Uterus (tissue), 4 donors: ENCODE measurements at places on chromosomes 16 and 17.

- H3K36me3 ChIP-seq: no peaks in the 10 kb centered on the region
- H3K27ac ChIP-seq: no peak overlapping the region
- no peaks in the 10 kb centered on the region for H3K27me3 ChIP-seq
- DNase-seq: no peak
Measured at GRCh38 chr17:42342242-42343008, 45.8 kb downstream of the STAT3 start.

GRCh38 chr16:87098976-87099720, 218.0 kb downstream of the C16orf95 start:
- H3K27ac ChIP-seq: no peak overlapping the region
- H3K4me1 ChIP-seq: no peaks in the 10 kb centered on the region
- no peak for DNase-seq
- no peaks in the 10 kb centered on the region for H3K27me3 ChIP-seq
- H3K4me3 ChIP-seq: no peak overlapping the region

DNA sequence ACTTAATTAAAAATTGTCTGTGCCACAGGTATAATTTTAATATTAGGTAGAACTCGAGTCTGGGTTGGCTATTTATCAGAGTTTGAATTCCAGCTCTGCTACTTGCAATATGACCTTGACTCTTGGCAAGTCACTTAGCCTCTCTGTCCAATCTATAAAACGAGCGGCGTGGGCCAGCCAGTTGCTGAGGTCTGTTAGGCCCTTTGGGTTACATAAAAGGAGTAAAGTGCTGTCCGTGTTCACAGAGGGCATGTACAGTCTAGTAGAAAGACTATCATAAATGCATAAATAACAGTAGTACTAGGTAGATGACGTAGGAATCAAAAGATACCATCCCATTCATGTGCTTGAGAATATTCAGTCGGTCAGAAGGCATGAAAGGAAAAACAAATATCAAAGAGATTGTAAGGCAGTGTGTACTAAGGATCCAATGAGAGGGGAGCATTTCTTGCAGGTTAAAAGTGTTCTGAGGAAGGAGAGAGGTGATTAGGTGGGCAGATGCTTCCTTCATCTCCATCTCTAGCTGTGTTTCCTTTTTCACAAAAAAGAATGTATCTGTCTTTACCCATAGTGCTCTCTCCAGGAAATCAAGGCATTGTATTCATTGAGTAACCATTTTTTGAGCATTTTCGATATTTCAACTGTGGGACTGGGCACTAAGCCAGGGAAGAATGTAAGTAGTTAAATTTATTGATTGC, 2.4 kb downstream of the TNRC6A start:
- no peaks in the 10 kb centered on the region for H3K27me3 ChIP-seq
- H3K4me1 ChIP-seq: peaks cover 16% of the 10 kb centered on the region
- no peak overlapping the region for H3K4me3 ChIP-seq
- DNase-seq: no peak
- H3K27ac ChIP-seq: peak overlapping the region; percentile 96

- H3K27me3 ChIP-seq: no peaks in the 10 kb centered on the region
- no peaks in the 10 kb centered on the region for H3K4me1 ChIP-seq
- no peak for DNase-seq
- no peak overlapping the region for H3K4me3 ChIP-seq
Measured at GRCh38 chr17:15123593-15124263, 141.4 kb downstream of the PMP22 start.

GRCh38 chr17:55463600-55463999, 42.0 kb upstream of the MMD start:
- H3K27me3 ChIP-seq: no peaks in the 10 kb centered on the region
- no peak overlapping the region for H3K27ac ChIP-seq
- no peak for DNase-seq
- no peaks in the 10 kb centered on the region for H3K36me3 ChIP-seq
- no peak overlapping the region for H3K4me3 ChIP-seq

DNA sequence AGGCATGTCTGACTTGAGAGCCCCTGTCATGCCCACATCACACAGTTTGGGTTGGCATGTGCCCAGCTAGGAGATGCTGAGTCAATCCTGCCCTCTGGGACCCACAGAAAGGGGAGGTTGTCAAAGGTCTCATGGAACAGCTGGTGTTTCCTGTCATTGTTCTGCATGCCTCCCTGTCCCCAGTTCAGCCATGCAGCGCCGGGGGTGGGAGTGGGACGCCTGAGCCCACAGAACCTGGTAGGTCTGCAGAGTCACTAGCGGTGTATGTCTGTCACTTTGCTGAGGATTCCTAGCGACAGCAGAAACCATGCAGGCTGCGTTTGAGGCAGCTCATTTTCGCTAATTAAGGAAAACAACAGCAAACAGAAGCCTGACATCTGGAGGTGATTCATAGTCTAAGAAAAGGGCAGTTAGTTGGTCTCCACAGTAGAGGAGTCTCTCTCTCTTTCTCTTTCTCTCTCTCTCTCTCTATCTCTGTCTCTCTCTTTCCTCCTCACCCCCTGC, 19.6 kb upstream of the CCL1 start:
- no peak for DNase-seq
- H3K4me1 ChIP-seq: no peaks in the 10 kb centered on the region
- H3K36me3 ChIP-seq: no peaks in the 10 kb centered on the region

- no peak for DNase-seq
- no peaks in the 10 kb centered on the region for H3K4me1 ChIP-seq
- H3K36me3 ChIP-seq: no peaks in the 10 kb centered on the region
- no peak overlapping the region for H3K27ac ChIP-seq
Measured at GRCh38 chr17:36641877-36642845, 40.8 kb downstream of the MRM1 start.

DNA sequence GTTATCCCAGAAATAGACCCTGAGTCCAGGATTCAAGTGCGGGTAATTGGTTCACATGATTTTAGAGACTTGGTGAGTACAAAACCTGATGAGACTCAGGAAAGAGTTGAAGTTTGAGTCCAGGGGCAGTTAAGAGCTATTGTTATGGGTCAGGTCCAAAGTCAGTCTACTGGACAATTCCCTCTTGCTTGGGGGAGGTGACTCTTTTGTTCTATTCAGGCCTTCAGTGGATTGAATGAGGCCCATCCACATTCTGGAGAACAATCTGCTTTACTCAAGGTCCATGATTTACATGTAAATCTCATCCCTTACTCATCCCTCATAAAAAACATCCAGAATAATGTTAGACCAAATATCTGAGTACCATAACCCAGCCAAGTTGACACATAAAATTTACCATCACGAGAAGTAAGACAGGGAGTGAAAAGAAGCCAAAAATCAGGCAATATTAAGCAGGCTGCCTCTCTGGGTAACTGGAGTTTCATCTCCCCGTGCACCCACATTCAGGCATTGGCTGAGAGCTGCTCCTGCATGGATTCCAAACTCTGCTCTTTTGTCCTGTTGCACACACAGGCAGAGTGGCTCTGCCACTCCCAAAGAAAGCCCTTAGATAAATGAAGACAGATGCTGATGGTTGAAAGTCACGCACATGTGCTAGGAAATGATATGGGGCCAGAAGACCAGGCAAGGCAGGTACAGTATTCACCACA, 156.0 kb upstream of the SALL1 start:
- no peaks in the 10 kb centered on the region for H3K4me1 ChIP-seq
- no peaks in the 10 kb centered on the region for H3K27me3 ChIP-seq
- no peak overlapping the region for H3K4me3 ChIP-seq
- no peaks in the 10 kb centered on the region for H3K36me3 ChIP-seq
- H3K27ac ChIP-seq: peak overlapping the region; percentile 60

DNA sequence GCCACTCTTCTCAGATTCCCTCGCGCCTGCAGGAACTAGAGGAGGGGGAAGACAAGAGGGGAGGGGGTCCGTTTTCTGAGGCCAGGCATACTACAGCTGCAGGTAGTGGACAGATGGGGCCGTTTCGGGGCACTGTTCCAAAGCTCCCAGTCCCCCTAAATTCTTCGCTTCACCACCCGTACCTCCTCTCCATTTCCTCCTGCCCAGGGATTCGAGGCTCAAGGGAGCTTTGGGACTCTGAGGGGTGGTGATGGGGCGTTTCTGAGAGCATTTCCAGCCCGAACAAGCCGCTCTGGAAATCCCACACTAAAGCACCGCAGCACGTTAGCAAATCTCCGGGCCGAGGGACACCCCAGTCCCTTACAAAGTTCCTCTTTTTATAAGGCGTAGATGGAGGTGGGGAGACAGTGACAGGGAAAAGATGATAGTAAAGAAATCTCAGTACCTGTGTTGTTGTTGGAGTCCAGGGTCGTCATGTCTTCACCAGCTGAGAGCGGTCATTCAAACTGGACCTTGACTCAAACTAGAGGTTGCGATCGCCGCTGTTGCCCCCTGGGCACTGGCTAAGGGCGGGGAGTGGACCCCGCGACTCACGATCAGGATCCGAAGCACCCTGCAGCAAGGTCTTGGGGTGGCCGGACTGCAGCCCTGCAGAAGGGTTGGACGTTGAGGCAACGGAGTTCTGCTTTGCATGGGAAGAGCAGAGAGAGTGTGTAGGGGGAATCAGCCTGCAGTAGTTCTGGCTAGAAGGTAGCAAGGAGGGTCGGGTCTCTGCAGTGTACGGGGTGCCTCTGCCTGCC, 570 bp downstream of the NR1D1 start:
- peak overlapping the region; percentile 59 for H3K4me3 ChIP-seq
- DNase-seq: no peak
- peaks cover 42% of the 10 kb centered on the region for H3K4me1 ChIP-seq
- H3K27me3 ChIP-seq: no peaks in the 10 kb centered on the region
- peak overlapping the region; percentile 99 for H3K27ac ChIP-seq
- H3K36me3 ChIP-seq: no peaks in the 10 kb centered on the region
